ENCODE measurements at places on chromosomes 5 and 9.

GRCh38 chr5:142725231-142726187, 39.6 kb upstream of the FGF1 start:
- no peak for DNase-seq

- DNase-seq = no peak
Observed at GRCh38 chr5:11977904-11978303, 73.7 kb upstream of the CTNND2 start.

- DNase-seq = peak; percentile 61
Observed at GRCh38 chr9:112097712-112098688, 77.1 kb downstream of the SUSD1 start.

DNA sequence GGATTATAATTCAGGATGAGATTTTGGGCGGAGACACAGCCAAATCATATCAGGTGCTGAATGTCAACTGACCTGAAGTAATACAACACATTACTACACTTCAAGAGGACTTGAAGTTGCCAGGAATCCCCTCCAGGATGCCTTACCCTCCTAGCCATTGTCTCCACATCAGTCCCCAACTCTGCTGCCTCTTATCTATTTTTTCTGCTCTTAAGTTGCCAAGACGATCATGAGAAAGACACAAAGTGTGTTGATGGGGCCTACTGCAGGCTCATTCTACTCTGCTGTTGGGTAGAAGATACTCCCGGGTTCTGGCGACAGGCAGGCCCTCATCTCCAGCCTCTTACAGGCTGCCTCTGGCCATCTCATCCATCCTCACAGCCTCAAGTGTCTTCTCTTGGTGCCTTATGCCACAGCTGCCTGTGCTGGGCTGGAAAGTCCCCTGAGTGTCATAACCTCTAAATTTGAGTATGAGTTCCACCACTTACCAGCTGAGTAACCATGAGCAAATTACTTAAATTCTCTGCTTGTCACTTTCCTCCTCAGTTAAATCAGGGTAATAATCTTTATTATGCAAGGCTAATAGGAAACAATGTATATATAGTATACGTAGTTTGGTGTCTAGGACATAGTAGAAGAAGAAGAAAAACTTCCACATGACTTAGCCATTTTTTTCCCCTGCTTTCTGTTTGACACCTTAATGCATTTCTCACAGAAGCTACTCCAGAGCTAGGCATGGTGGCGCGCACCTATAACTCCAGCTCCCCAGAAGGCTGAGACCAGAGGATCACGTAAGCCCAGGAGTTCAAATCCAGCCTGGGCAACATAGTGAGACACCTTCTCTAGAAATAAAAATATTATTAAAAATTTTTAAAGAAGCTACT, 73.0 kb upstream of the SNX2 start:
- DNase-seq = no peak

DNA sequence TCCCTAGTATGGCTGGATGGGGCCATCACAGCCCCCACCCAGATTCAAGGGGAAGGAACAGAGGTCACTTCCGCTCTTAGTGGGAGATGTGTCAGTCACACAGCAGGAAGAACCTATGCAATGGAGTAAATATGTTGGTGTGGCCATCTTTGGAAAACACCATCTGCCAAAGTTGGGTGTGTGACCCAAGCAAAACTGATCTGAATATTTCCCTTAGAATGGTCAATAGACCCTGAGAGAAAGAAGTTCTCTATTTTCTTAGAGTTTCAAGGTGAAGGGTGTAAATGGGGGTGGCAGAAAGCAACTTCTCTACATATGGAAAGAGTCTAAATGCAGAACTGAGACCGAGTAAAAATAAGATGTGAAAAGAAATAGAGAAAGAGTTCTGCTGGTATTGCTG, 212.7 kb downstream of the ESM1 start:
- no peak for DNase-seq

DNA sequence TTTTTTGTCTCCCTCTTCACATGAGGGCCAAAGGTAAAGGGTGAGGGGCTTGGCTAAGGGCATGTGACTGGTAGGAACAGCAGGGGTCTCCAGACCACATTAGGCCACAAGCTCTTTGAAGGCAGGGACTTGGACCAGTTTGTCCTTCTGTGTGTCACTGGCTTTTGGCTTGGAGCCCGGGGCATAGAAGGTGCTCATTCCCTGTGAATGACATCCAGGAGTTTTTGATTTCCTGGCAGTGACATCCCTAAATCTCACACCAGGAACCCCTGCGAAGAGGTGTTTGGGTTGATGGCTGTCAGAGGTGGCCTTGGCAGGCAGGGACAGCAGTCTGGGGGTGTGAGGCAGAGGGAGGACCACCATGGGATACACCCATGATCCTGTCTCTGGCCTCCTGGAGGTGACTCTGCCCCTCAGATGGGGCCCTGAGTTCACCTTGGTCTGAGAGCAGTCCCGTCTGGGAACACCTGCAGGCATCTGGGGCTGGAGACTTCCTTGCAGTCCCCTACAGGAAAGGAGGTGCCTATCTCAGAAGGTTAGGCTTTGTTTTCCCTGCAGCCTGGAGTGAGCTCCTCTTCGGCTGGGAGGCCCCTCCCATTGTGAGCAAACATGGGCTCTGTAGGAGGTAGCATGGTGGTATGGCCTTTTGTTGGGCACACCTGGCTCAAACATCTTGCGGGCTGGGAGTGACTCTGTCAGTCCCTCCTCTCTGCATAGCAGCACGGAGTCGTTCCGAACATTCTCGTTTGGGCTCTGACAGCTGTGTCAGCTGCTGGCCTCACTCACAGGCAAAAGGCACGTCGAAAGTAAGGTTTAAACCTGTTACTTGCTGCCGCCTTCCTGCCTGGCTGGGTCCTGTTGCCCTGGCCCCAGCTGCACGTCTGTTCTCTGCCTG, 38.6 kb upstream of the PITX1 start:
- DNase-seq = no peak

GRCh38 chr5:154251529-154251928, 61.0 kb downstream of the GALNT10 start:
- no peak for DNase-seq

DNA sequence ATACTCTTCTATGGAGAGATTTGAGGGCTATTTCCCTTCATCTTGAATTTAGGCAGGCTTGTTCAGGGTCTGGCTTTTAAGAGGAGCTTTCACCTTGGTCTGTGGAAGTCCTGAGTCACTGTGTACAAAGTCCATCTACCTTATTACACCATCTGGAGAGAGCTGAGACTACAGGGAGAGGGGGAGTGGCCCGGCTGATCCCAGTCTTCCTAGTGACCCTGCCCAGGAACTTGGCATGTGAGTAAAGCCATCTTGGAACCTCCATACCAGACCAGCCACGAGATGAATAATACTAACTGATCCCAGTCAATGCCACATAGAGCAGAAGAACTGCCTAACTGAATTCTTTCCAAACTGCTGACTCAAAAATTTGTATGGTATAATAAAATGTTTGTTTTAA, 8.4 kb upstream of the IL6ST start:
- no peak for DNase-seq

DNA sequence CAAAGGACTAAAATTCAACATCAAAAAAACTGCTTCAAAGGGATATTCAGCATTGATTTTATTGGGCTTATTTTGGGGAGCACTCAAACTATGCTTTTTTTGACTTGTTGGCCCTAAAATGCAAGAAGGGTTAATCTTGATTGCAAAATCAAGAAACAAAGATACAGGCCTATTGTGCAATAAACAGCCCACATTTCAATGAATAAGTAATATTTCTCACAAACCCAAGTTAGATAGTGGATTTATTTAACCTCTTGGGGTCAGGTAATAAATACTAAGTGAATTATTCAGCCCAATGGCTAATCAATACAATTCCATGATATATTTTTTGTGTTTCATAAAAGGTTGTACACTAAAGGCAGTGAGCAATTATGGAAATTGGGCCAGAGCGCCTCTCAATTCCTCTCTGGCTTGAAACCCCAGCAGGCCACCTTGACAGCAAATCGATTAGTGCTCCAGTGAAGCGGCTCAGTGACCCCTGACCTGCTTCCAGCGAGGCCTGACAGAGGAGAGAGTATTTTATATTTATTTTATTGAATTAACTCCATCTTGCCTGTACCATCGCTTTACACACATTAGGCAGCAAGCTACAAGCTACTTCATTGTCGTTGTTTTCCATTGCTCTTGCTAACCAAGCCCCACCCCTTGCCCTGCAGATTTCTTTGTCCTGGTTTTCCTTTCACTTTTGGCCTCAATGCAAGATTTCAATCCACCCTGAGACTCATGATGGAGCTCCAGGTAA, 65.5 kb downstream of the EBF1 start:
- no peak for DNase-seq

GRCh38 chr5:96157841-96158291, 196.2 kb upstream of the ELL2 start:
- no peak for DNase-seq

DNA sequence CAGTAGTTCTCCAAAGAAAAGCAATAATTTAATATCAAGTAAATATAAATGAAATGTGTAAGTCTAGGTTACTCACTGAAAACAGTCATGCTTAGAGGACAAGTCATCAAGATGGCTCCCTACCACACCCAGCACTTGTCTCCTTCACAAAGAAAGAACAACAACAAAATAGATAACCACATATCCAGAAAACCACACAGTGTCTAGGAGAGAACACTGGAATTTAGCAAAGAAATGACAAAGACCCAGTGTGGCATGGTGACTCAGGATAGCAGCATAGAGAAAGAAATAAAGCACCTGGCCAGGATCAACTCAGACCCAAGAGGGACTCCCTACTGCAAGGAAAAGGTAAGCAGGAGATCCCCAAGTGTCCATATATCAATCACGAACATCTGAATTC, 356.2 kb downstream of the TMEM161B start:
- no peak for DNase-seq

DNA sequence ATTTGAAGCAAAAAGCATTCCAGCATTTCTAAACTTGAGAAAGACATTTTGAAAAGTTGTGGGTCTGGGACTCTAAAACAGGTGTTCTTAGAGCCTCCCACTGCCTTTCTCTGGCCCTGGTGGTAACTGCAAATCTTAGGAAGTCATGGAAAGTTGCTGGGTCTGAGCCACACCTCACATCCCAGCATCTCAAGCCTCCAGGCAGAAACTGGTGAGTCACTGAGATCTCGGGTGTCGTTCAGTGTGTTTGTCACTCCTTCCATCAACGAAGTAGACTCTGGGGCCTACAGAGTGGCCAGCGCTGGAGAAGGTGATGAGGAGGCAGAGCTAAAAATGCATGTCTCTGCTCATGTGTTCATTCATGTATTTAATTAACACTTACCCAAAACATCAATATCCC, 59.6 kb upstream of the C5orf58 start:
- DNase-seq = no peak

DNA sequence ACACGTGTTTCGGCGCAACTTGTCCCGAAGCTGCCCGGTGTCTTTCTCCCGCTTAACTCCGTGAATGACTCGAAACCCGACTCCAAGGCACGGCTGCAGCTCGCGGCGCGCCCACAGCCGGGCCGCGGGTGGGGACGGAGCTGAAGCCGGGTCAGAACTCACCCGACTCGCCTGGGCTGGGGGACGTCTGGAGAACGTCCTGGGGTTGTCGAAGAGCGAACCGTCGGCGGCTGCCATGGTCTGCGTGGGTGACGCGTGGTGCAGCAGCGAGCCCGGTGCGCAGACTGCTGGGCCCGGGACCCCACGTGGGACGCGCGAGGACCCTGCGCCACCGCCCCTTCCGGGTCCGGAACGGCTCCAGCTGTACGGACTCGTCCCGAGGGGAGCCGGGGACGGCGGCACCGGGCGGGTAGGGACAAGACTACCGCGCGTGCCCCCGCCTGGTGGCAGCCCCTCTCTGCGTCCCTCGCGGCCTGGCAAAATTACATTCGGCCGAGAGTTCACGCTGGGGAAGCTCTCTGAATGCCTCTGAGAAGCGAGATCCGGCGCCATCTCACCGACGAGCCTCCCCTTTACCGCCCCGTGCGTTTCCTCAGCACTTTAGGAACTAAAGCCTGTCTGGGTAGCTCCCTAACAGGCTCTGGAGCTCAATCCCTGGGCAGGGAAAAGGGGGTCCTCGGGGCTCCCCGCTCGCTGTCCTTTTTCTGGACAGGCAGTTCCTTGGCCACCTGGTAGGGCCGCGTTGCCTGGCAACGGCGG, at the start of gene DDX31:
Gene DDX31 (minus strand): TSS at position 286 of the 759 bp plus-strand sequence. CDS start 49 bp downstream, at position 237.
- DNase-seq = peak; percentile 42

DNA sequence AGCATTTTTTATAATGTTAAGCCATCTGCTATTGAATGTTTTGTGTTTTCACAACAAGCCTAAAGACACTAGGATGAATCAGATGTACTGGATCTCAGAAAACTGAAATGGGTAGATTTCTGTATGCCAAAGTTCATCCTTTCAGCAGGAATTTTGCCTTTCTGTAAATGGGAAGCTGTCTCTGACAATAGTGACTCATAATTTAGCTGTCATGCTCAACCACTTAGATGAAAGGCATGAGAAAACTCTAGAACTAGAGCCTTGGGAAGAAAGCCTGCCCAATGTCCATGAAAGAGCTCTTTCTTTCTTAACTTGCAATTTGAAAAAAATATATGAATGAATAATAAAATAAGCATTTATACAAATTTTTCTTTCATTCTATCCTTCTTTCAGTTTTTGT, 616.0 kb upstream of the EDIL3 start:
- no peak for DNase-seq

- DNase-seq = no peak
Observed at GRCh38 chr9:37197158-37198038, 77.0 kb downstream of the ZCCHC7 start.

- DNase-seq = no peak
Observed at GRCh38 chr9:95109456-95109855, 208.1 kb downstream of the FANCC start.

GRCh38 chr9:98372077-98372836, 116.8 kb upstream of the TBC1D2 start:
- no peak for DNase-seq

- no peak for DNase-seq
Observed at GRCh38 chr9:132077881-132078698, 1.6 kb downstream of the MED27 start.

- no peak for DNase-seq
Observed at GRCh38 chr9:137694962-137695875, 76.4 kb downstream of the EHMT1 start.

- DNase-seq = peak; percentile 41
Observed at GRCh38 chr5:139698490-139699146, 50.5 kb downstream of the CXXC5 start.

GRCh38 chr9:121360601-121361374, 9.3 kb downstream of the STOM start:
- DNase-seq = no peak

DNA sequence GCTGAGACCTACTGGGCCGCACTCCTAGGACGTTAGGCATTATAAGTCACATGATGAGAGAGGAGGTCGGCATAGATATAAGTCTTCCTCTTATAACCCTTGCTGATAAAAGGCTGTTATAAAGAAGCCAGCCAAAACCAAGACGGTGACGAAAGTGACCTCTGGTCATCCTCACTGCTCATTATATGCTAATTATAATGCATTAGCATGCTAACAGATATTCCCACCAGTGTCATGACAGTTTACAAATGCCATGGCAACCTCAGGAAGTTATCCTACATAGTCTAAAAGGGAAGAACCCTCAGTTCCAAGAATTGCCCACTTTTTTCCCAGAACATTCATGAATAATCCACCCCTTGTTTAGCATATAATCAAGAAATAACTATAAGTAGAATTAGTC, 222.4 kb downstream of the TLE1 start:
- no peak for DNase-seq

DNA sequence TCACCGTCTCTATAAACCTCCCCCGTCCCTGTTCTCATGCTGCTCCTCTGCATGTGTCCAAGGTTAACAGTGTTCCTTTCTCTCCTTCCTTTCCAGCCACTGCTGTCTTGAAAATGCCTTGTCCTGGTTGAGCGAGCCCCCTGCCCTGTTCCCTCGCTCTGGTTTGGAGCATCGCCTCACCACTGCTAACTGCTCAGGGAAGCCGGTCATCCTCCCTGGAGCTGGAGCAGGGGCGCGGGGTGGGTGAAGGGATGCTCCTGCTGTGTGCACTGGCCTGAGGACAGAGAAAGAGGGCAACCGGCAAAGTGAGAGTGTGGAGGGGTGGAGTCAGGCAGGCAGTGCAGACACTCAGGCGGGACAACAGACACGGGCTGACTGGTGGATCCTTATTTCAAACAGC, 19.4 kb downstream of the UBE2QL1 start:
- no peak for DNase-seq

Measured in AG04450 (cell line).